Stimulated activated CD8-positive, alpha-beta memory T cell treated with anti-CD3 and anti-CD28 coated beads, Interleukin-7, amount 100 ng/mL, for 1 hour (primary cell): ENCODE measurements at places on chromosomes 2 and 18.
A peak's percentile ranks its signal among the peaks of the same experiment; 100 is the strongest.

- DNase-seq: no peak
These were observed 35.5 kb downstream of the TGFBRAP1 start for GRCh38 chr2:105294046-105294445.

- no peak for DNase-seq
These were observed 66.3 kb downstream of the NYAP2 start for GRCh38 chr2:225465827-225466226.

DNA sequence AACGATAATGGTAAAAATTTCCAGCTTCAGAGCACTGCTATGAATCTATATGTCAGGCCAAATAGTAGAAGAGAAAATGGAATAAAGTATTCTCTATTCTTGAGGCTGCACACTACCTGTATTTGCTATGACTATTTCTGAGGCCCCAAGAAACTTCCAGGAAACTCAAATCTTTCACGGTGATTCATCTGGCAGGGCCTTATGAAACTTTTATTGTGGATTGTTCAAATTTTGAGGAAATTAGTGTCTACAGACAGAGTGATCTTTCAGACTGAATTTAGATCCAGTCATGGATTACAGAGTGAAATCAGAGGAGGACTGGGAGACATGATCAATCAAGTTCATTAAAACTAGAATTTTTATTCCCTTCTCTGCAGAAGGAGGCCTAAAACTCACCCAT lies 4.1 kb upstream of the VSNL1 start:
- no peak for DNase-seq

GRCh38 chr18:46727177-46727576 lies 29.7 kb downstream of the ST8SIA5 start:
- DNase-seq: no peak

- peak; percentile 19 for DNase-seq
These were observed 2.6 kb upstream of the GPR35 start for GRCh38 chr2:240622531-240623235.

DNA sequence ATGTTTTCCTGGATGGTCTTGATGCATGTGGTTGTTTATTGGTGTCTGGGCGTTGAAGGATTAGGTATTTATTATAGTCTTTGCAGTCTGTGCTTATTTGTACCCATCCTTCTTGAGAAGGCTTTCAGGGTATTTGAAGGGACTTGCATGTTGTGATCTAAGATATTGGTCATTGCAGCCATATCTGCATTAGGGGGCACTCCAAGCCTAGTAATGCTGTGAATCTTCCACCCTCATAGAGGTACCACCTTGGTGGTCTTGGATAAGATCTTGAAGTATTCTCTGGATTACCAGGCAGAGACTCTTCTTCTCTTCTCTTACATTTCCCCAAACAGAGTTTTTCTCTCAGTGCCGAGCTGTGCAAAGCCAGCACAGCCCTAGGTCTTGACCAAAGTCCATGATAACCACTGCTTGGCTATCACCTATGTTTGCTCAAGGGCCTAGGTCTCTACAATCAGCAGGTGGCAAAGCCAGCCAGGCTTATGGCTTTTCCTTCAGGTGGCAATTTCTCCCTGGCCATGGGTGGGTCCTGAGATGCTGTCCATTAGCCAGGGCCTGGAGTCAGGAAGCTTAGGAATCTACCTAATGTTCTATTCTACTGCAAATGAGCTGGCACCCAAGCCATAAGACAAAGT lies 15.4 kb upstream of the PPP1R1C start:
- no peak for DNase-seq

DNA sequence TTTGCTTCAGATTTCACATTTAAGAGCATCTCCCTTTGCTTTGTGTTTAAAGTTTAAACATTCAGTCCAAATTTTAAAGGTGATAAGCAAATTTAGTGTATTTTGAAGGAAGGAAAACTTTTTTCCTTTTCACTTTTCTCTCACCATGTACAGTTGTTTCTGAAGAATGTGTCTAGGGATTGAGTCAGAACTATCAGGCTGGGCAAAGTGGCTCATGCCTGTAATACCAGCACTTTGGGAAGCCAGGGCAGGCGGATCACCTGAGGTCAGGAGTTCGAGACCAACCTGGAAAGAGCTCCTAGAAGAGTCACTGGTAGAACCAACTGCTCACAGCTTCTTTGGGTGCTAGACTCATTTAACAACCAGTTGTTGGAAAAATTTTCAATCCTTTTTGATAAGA lies 327.0 kb upstream of the THUMPD2 start:
- no peak for DNase-seq

- DNase-seq: peak; percentile 43
These were observed 171.2 kb downstream of the TMEM247 start for GRCh38 chr2:46650556-46651001.

- DNase-seq: no peak
These were observed 95.3 kb downstream of the DPP10 start for GRCh38 chr2:114537777-114538176.

- no peak for DNase-seq
These were observed 10.5 kb downstream of the GLI2 start for GRCh38 chr2:120746144-120746543.

- DNase-seq: no peak
These were observed 188.2 kb upstream of the XIRP2 start for GRCh38 chr2:166700079-166700478.

- DNase-seq: no peak
These were observed 141.8 kb downstream of the MEIS1 start for GRCh38 chr2:66576561-66577320.

DNA sequence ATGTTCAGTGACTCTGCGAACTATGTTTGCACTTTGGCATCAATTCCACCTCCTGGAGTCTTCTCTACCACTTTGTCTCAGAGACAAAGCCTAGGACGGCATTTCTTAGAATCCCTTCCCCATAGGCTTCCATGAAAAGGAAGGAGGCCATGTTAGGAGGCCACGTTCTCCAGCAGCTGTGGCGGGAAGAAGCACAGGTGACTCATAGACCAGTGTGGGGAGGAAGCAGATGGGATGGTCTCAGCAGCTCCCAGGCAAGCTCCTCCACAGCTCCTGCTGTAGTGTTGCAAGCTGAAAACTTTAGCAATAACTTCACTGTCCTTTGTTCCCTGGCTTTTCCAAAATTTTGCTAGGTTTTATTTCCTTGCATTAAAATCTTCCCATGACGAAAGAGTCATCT lies 781.3 kb upstream of the ID2 start:
- no peak for DNase-seq

DNA sequence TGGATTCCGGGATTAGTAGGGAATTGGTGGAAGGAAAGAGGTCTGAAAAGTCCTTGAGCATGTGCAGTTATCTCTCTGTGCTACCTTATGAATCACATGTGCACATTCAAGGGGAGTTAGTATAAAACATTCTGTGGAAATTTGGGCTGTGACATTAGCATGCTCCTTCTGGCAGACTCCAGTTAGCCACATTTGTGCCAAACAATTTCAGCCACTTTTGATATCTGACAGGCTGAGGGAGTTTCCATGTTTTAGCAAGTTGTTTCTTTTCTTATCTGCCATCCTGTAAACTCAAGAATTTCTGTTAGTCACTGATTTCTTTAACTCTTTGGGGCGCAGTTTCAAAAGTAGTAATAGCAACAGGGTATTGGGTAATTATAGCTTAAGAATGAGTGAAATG lies 28.3 kb upstream of the GYPC start:
- DNase-seq: no peak

GRCh38 chr18:45236676-45237075 lies 378.6 kb upstream of the SLC14A2 start:
- no peak for DNase-seq

- DNase-seq: no peak
These were observed 9.5 kb upstream of the SATB2 start for GRCh38 chr2:199467066-199467822.

GRCh38 chr2:6214471-6214870 lies 522.3 kb downstream of the SOX11 start:
- no peak for DNase-seq

- no peak for DNase-seq
These were observed 267.1 kb downstream of the TSN start for GRCh38 chr2:122022531-122022930.

DNA sequence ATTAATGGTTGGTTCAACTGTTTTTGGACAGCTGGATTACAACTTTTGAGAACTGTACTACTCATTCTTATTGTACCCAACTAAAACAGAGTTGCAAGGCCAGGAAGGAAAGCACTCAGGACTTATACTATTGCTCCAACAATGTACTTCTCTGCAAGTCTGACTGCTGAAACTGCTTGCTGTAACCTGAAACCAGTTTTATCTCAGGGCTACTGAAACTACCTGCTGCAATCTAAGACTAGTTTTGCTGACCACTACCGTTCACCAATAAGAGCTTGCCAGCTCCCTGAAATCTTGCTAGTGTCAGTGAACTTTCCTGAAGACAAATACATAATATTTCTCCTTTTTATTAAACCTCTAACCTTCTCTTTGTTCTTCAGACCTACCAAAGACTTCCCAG lies 157.3 kb downstream of the CDCA7 start:
- DNase-seq: no peak

DNA sequence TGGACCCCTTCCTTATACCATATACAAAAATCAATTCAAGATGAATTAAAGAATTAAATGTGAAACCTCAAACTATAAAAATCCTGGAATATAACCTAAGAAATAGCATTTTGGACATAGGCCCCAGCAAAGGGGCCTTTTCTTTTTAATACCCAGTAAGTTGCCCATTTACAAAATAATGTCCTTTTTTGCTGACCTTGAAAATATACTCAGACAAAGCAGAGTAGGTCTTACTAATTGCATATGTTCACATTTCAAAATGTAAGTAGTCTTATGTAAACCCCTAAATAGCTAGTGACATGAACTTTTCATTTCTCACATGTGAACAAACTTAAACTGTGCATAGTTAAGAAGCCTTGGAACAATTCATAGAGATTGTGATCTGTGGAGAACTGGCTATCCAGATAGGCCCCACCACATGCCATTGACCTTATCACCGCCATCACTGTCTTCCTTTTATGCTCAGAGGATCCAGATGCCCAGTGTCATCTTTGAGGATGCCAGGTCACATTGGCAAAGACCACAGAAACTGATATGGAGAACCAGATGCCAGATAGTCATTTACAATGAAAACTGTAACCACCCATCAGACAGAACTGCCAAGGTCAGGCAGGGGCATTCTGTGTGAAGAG lies 282.4 kb upstream of the RAB12 start:
- no peak for DNase-seq

DNA sequence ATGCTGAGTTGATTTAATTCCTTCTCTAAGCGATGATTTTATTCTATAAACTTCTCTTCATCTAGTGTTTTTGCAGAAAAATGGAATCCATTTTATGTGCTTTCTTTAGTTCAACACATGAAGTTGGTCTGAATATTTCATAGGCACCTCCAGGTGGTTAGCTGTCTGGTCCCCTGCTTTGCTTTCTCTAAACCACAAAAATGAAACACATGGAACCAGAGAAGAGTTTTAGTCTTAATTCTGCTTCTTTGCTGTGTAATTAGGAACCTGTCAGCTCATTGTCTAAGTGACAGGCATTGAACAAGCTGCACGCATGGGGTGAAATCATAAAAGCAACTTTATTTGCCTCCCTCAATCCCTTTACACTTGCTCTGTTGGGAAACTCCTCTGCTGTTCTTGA lies 150.4 kb downstream of the PIK3C3 start:
- no peak for DNase-seq

DNA sequence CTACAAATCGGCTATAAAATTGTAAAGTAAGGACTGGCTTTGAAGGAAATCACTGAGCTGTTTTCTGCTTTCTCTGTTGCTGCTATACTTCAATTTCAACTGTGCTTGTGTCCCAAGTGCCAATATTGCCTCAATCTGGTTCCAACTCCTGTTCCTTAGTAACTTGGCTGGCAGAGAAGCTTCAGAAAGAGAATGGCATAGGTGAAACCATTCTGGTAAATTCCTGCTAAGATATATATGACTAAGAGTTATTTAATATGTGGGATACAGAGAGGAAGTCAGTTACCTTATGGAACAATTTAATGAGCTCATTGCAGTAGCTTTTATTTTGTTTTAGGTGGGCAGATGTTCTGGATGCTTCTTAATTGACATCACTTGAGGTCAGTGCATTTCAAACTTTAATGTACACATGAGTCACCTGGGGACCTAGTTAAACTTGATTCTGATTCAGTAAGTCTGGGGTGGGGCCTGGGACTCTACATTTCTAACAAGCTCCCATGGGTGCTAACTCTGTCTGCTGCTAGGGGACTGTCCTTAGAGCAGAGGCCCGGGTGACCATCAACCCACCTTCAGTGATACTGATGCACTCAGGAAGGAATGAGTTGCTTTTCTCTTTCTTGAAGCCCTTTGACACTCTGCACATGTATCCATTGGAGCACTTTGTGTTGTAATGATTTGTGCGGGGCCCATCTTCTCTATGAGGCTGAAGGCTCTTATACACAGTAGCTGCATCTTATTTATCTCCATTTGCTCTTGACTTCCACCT lies 47.6 kb downstream of the LIPG start:
- no peak for DNase-seq

- DNase-seq: no peak
These were observed 662.4 kb downstream of the GALR1 start for GRCh38 chr18:77911971-77912605.

DNA sequence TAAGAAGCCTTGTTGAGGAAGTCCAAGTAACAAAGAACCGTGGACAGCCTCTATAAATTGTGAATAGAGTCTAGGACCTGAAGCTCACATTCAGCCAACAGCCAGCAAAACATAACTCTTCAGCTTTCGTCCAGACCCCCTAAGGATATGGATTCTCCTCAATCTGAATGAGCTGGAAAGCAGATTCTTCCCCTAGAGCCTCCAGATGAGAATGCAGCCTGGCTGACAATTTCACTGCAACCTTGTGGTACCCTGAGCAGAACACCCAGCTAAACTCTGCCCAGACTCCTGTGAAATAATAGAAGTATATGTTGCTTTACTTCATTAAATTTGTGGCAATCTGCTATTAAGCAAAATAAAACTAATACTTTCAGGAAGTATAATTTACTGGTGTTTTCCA lies 483.5 kb upstream of the SLC8A1 start:
- DNase-seq: no peak

DNA sequence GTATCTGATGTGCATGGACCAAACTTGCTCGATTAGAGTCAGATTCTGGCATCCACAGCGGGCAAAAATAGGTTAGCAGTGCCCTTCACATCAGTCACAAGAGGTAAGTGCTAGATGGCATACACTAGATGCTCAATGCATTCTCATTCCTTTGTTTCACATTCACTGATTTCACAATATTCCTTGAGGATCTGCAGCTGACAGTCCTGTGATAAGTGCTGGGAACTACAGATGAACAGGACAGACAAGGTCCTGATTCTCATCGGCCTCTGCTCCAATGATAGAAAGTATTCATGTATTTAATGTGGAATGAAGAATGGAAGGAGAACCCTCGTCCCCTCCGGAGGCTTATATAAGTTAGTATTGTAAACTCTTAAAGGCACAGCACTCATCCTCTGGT lies 96.8 kb upstream of the SERPINE2 start:
- no peak for DNase-seq

GRCh38 chr2:177352441-177353186 lies 40.0 kb upstream of the AGPS start:
- DNase-seq: no peak

- no peak for DNase-seq
These were observed 88.2 kb upstream of the HK2 start for GRCh38 chr2:74745766-74746165.

GRCh38 chr2:96241227-96241626 lies 24.6 kb downstream of the TMEM127 start:
- DNase-seq: no peak
